ENCODE measurements at places on chromosomes 11 and 22.

GRCh38 chr22:19943082-19944026, 1.7 kb upstream of the TXNRD2 start:
- no peak for DNase-seq

DNA sequence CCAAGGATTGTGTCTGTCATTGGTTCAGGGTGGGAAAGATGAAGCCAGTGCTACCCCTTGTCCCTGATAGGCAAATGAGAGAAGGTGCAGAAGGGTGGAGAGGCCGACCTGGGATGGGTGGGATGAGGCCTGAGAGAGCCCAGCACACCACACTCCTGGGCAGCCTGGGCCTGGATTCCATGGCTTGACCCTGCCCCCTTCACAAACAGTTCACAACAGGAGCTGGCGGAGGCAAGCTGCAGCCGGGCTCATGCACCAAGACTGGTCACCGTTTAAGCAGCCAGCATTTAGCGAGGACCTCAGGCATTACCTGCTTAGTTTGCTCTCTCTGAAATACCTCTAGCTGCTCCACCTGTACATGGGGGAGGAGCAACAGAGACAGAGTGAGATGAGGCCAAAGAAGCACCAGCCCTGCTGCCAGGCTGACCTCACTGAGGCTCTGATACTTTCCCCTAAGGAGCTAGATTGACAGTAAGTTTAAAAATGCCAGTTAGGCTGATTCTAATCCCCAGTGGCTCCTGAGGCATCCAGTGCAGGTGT, 13.5 kb downstream of the IL18BP start:
- peak; percentile 7 for DNase-seq

- DNase-seq: no peak
Observed at GRCh38 chr11:126502159-126502558, 146.7 kb downstream of the ST3GAL4 start.

DNA sequence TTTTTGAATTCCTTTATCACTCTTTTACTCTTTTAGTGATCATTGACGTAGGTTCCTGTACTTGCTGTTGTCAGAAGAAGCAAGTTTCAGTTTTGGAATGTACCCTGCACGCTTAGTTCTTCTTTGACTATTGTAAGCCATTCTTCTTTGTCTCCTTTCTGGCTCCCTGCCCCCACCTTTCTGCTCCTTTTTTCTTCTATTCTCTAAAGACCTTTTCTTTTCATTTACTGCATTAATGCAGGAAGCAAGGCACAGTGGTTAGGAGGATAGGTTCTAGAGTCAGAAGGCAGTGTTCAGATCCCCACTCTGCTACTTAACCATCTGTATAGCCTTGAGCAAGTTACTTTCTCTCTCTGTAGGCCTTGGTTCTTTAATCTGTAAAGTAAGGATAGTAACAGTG, 33.7 kb upstream of the RAG2 start:
- DNase-seq: no peak

DNA sequence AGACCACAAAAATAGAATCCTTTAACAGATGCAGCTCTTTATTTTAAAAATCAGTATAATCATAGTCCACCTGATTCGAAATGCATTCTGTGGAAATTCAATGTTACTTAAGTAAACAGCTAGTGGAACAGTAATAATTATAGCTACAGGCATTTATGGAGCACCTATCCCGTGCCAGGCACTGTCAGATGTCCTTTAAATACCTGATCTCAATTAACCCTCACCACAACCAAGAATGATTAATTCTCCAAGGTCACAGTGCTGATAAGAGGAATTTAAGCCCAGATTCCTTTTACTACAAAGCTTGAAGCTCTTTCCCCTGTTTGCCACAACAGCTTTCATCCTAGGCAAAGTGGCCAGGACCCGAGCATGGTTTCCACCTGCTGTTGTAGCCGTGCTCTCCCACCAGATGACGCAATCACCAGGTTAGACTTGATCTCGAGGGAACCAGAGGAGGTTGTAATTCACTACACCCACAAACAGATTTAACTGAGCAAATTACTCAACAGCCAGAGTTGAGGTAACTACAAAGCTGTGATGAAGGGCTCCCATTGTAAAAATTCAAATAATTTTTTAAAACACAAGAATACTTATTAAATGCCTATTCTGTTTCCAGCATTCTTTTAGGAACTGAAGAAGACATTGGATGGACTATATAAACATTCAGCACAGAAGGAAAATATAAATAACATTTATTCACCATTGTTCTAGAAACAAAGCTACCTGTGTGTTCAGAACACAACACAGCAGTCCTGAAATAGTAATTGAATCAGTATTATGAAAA, 10.3 kb downstream of the PRDM10 start:
- no peak for DNase-seq

- no peak for DNase-seq
Observed at GRCh38 chr11:32829680-32830412, at the start of gene PRRG4. Gene PRRG4 (plus strand): TSS chr11:32829927. CDS start chr11:32830530, 603 bp downstream.

DNA sequence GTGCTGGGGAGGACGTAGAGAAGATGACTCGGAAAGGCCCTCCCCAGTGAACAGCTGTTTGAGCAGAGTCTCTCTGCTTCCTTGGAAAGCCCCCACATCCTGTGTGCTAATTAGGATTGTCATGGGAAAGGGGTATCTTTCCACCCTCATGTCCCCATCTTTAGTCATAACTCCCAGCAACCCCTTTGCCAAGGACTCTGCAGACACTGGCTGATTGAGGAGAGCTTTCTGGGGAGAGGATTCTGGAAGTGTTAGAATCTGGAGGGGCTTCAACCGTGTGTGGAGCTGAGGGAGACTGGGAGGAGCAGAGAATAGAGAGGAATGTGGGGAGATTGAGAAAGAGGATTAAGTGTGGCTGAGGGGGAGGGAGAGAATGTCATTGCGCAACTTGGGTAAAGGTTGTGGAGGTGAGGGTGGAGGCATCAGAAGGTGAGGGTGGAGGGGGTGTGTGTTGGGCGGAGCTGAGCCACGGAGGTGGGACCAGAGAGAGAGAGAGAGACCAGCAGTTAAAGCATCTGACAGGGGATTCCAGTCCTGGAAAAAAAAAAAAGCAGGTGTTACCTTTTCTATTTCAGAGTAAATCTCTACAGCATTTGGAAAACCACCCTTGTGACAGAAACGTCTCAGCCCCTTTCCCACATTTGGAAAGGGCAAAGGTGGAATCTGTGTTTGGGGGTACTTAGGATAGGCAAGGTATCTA, 2.2 kb downstream of the DTX4 start:
- no peak for DNase-seq

DNA sequence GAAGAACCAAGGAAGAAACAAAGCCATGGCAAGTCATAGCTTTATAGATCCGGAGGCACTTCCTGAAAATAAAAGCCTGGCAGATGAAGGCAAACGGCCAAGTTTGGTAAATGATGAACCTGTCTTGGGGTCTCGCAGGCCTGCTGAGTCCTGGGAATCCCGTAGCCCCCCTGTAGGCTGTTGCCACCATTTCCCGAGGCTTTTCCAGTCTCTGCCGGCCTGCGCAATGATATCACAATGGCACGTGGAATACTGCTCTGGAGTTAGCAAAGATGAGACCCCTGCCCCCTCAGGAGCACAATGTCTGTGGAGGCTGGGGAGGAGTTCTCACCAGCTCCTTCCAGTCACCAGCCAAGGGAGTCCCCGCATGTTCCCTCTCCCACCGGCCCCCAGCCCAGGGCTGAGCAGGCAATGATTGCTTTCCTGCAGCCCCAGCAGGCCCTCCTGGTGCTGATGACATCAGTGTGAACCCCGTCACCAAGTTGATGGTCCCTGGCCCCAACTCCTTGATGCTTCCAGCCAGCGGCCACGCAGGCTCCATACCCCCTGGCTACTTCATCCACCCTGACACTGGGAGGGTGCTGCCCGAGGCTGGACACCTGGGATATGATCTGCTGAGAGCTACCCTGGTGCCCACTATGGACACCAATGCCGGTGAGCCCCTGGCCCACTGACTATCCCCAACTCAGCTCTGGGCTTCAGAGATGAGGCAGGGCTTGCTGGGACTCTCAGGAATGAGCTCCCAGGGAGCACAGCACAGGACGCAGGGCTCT, 55.9 kb downstream of the BTG4 start:
- DNase-seq: no peak

GRCh38 chr11:100080821-100081220, 606.3 kb upstream of the ARHGAP42 start:
- no peak for DNase-seq

DNA sequence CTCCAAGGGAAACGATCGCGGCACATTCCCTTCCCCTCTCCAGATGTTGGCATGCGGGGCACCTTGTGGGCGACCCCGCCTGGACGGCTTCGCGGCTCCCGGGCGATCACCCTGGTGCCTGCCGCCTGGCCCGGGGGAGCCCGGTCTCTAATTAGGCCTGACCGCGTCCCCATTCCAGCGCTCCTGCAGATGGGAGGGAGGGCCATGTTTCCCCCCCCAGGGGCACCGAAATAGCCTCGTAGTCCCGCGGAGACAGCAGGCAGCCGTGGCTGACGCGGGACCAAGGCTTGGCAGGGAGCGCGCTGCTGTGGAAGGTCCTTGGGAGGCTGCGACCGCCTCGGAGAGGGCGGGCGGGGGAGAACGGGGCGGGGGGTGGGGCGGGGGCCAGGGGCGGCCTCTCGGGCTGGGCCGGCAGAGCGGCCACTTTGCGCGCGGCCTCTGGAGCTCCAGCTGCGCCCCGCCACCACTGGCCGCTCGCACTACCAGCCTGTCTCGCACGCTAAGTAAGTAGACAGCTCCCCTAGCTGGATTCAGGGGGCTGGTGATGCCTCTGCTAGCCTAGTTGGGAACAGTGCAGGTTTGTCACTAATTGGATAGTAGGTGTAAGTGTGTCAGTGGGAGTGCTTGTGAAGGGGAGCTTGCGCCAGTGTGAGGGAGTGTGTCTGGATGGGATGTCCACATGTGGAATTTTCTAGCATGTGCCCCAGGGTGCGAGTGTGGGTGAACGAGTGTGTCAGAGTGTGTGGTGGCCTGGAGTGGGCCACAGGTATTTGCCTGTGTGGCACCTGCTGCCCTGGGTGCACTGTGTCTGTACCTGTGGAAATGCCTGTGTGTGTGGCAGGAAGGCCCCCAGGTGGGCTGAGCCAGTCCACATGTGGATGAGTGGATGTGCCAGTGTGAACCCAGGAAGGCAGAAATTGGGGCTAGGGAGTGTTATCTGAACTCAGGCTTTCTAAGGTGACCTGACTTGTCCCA, at the start of gene INSC:
Gene INSC, plus strand, starts transcription at position 423 of the 975 bp plus-strand sequence. CDS start 34,252 bp downstream, outside the sequence.
- no peak for DNase-seq

Data from omental fat pad (tissue), 4 donors.